Fibroblast of pulmonary artery (primary cell): ENCODE measurements at places on chromosomes 2 and 18.

DNA sequence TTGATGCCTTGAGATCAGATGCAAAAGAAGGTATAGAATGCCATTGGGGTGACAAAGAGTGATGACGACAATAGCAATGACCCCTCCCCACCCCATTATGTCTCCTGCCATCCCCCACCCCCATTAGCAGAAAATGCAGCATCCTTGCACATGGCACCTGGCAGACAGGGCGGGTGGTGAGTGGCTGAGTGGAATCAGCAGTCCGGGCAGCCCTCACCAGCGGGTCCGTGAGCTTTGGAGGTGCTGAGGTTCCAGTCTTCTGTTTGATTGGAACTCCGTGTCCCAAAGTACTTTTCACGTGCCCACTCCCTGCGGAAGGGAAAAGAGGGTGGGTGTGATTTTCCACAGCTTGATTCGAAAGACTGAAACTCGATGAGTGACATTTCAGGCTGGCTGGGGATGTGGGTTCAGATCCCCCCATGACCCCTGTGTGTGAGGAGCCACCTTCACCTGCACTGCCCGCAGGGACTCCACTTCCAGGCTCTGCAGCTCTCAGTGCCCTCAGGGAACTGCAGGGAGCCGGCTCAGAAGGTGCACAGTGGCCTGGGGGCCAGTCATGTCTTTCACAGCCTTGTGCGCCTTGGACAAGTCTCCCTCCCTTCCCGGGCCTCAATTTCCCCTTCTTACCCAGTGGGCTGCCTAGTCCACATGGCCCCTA, 130.9 kb downstream of the GLI2 start:
- DNase-seq, result no peak

- no peak for DNase-seq
These were observed 14.4 kb upstream of the REL start for GRCh38 chr2:60867007-60867406.

GRCh38 chr2:78634425-78634824, 391.1 kb upstream of the REG3G start:
- no peak for DNase-seq

- peak; percentile 80 for DNase-seq
These were observed 17.5 kb downstream of the YWHAQ start for GRCh38 chr2:9613291-9613690.

DNA sequence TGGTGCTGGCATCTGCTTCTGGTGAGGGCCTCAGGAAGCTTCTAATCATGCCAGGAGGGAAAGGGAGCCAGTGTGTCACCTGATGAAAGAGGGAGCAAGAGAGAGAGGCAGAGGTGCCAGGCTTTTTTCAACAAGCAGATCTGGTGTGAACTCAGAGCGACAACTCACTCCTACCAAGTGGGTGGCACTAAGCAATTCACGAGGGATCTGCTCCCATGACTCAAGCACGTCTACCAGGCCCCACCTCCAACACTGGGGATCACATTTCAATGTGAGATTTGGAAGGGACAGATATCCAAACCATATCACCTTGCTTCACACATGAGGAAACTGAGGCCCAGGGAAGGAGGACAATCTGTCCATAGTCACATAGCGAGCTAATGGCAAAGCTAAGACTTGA, 19.1 kb downstream of the FABP1 start:
- DNase-seq, result no peak

DNA sequence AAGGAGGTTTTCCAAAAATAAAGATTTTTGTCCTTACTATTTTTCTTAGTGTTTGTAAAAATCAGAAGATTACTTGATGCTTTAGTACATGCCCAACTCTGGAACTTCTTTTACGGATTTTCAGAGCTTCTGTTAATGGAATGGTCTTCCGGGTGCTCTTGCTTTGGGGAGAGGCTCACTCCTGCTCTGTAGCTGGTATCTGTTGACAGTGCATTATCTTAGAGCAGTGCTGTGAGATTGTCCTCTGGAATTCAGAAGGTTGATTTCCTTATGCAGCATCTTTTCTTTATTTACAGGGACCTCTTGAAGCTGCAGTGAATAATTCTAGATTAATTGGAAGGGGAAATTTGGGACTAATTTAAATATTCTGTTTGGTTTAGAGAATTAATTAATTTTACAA, 4.6 kb downstream of the MAPRE2 start:
- no peak for DNase-seq

- no peak for DNase-seq
These were observed 19.4 kb downstream of the BABAM2 start for GRCh38 chr2:27909901-27910300.
